ENCODE measurements at places on chromosomes 3 and 15. TPM values are rescaled to one million over a fixed set of nuclear protein-coding genes. Genes with fewer than 3 reads are reported as not detected.

IMPG2 gene
- polyA plus RNA-seq: 0.30 TPM

THRB gene
- polyA plus RNA-seq: 4.1 TPM

TTC21A gene
- 6.2 TPM for polyA plus RNA-seq

CHRD gene
- 12.4 TPM for polyA plus RNA-seq

SENP7 gene
- polyA plus RNA-seq: 62.8 TPM

MED12L gene
- polyA plus RNA-seq: 0.50 TPM

LRRC31 gene
- 0.17 TPM for polyA plus RNA-seq

GPR156 gene
- polyA plus RNA-seq: 3.3 TPM

ANKRD34C gene
- not detected for polyA plus RNA-seq

EPB42 gene
- polyA plus RNA-seq: 1.2 TPM

DAZL gene
- polyA plus RNA-seq: not detected

CCR5 gene
- 0.35 TPM for polyA plus RNA-seq

CRABP1 gene
- polyA plus RNA-seq: 58.5 TPM

HLTF gene
- 43.0 TPM for polyA plus RNA-seq

AHSG gene
- 0.26 TPM for polyA plus RNA-seq

GATA2 gene
- 58.4 TPM for polyA plus RNA-seq

ARPP21 gene
- 1.6 TPM for polyA plus RNA-seq

SNAP23 gene
- polyA plus RNA-seq: 92.6 TPM

ISL2 gene
- polyA plus RNA-seq: not detected

SLC35A5 gene
- 66.0 TPM for polyA plus RNA-seq
